ENCODE measurements at places on chromosomes 6 and 20.

DNA sequence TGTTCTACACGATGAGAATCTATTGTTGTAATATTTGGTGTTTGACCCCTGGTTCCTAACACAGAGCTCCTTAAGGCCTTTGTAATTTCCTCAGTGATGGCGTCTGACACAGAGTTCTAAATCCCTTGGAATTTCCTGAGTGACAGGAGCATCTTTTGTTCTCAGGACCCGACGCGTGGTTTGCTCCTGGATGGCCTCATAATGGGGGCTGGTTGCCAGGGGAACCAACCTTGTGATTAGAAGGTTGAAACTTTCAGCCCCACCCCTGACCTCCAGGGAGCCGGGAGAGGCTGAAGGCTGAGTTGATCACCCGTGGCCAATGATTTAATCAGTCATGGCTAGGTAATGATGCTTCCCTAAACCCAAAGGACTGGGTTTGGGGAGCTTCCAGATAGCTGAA, 20.5 kb upstream of the ZNF133 start:
- no peak for DNase-seq

DNA sequence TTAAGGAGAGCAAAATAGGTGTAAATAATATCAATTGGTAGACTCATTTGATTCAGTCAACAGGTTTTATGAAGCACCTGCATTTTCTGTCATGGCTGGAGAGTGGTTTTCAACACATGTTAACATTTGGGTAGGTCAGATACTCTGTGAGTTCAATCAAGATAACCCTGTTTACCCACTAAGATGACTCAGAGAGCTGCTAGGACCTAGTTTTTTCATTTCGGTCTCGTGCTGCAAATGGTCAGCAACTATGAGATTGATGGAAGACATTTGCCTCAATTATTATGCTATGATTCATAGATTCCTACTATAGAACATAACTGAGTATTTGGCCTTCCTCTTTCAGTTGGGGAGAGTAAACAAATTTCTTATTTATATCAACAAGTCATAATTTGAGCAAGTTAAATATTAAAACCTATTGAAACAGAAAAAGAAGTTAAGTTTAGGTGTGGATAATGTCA, 391.4 kb upstream of the CITED2 start:
- no peak for DNase-seq

GRCh38 chr6:100112855-100113508, 119.0 kb upstream of the MCHR2 start:
- no peak for DNase-seq

GRCh38 chr20:52379723-52380336, 188.3 kb upstream of the ZFP64 start:
- no peak for DNase-seq

GRCh38 chr20:24676978-24677370, 207.5 kb downstream of the SYNDIG1 start:
- no peak for DNase-seq

DNA sequence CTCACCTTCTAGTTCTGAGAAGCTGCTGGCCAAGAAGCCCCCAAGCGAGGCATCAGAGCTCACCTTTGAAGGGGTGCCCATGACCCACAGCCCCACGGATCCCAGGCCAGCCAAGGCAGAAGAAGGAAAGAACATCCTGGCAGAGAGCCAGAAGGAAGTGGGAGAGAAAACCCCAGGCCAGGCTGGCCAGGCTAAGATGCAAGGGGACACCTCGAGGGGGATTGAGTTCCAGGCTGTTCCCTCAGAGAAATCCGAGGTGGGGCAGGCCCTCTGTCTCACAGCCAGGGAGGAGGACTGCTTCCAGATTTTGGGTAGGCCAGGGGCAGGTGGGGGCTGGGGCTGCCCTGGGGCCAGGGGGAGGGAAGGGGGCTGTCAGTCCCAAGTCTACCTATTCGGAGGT, 2.3 kb downstream of the MYLK2 start:
- DNase-seq: no peak

DNA sequence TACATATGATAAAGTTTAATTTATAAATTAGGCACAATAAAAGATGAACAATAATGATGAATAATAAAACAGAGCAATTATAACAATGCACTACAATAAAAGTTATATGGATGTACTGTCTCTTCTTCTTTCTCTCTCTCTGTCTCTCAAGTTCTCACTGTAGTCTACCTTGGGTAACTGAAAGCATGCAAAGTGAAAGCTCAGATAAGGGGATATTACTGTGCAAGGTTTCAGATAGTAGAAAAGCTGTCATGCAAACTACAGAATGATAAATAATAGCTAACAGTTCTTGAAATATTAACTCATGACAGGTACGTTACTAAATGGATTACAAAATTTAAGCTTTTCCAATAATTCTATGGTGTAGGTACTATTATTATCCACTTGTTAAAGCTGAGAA, 311.9 kb upstream of the PRDM1 start:
- DNase-seq: no peak

DNA sequence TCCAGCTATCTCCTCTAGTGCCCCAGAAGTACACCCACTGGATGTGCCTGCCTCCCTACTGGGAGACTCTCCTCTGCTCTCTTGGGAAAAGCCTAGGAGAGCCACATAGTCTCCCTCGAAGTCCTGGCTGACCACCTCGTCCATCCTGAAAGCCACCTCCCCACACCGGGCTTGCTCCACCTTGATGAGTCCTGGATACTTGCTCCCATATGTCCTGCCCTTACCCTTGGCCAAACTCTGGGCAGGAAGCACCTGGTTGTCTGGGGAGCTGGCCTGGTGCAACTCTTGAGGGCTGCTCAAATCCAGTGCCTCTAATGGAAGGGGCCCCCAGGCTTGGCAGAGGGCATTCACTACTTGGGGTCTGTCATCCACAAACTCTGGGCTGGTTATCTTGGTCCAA, 19.3 kb downstream of the KIAA1755 start:
- no peak for DNase-seq

DNA sequence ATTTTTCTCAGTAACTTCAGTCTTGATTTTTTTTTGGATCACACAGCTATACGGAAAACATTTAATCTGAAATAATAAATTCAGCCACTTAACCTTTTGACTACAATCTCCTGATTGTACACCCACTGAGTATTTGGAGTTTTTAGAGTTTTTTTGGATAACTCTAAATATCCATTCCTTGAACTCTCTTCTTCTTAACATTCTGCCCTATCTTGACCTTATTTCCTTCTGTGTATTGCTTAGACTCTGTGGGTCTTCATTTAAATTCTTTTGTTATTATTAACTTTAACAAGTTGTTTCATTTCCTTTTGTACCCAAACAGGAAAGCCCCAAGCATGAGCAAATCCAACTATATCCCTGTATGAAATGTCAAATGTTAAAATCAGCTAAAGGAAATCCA, 170.2 kb upstream of the PTCHD4 start:
- no peak for DNase-seq

- no peak for DNase-seq
These were observed 104.9 kb upstream of the IYD start for GRCh38 chr6:150263765-150264404.

- no peak for DNase-seq
These were observed 10.8 kb downstream of the BPIFA2 start for GRCh38 chr20:33178726-33179125.

- DNase-seq: no peak
These were observed 107.7 kb downstream of the AGPAT4 start for GRCh38 chr6:161166176-161166575.

GRCh38 chr20:37095108-37095598, 644 bp downstream of the RBL1 start:
- DNase-seq: no peak

Measured in stimulated activated CD4-positive, alpha-beta T cell treated with anti-CD3 and anti-CD28 coated beads, Interleukin-1b, Interleukin-23, amount 100 ng/mL, for 1 hour (primary cell).